ENCODE measurements at places on chromosomes 13 and 19.

DNA sequence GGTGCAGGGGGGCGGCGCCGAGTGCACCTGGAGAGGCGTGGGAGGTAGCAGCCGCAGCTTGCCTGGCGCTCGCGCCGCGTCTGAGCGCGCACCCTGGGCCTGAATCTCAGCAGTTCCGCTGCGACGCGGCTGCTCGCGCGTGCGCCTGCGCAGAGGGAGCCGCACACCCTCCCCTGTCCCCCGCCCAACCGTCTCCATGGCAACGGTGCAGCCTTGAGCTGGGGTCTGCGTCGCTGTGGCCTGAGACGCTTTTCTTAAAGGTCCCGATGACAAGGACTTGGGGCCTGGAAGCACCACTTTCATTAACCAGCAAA lies at the start of gene PNMA8B:
Gene PNMA8B (minus strand): TSS at position 82 of the 314 bp plus-strand sequence. CDS start 402 bp downstream, outside the sequence.
- peak; percentile 81 for DNase-seq

GRCh38 chr19:3879656-3880055 lies 829 bp upstream of the ATCAY start:
- DNase-seq, result no peak

- no peak for DNase-seq
Measured at GRCh38 chr19:5690955-5691821, 1.1 kb downstream of the RPL36 start.

DNA sequence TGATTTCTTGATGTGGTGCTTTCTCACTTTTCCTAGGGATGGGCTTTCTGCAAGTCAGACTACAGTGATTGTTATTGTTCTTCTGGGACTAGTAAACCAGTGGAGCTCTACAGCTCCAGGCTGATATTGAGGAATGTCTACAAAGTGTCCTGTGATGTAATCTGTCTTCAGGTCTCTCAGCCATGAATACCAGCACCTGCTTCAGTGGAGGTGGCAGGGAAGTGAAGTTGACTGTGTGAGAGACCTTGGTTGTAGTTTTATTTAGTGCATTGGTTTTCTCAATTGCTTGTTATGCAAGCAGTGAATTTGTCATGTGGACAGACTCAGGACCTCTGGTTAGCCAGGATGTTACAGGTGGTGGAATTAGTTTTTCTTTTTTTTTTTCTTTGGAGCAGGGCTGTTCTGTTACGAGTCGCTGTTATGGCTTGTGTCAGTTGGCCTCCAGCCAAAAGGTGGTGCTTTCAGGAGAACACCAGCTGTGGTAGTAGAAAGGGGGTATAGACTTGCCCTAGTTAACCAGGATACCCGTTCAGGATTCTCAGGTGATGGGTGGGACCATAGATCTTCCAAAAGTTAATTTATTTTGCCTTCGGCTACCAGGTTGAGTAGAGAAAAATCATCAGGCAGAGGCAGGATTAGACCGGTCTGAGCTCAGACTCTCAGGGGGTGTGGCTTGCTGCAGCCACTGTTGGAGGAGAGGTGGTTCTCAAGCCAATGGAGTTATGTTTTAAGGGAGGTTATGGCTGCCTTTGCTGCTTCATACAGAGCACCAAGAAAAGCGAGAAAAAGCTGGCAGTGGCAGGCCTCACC lies 11.9 kb upstream of the ZNF675 start:
- DNase-seq, result peak; percentile 54

DNA sequence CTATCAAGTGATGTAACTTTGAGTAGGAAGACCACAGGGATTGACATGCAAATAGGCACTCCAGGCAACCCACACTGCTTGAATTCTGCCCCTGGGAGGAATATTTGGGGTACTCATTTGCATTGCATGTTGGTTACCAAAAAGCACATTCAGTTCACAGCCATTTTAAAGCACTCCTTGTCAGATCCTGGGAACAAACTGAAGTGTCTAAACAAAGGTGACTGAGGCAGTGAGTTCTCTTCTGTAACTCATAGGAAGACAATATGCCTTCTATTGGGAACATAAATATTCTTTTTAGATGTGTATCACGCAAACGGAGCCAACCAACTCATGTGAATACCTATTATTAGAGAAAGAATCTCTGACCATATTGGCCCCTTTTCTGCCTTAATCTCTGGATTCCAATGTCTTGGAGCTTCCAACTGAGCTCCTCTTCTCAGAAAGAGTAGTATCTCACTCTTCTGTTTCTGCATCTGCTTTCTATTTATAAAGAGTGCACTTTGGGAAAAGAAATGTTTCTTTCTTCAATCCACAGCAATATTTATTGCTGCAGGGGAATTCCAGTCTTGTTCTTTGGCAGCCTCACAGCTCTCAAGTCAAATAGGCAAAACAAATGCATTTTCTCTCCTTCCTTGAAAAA lies 125.7 kb upstream of the NBEA start:
- no peak for DNase-seq

GRCh38 chr13:99869830-99870229 lies 101.7 kb downstream of the ZIC5 start:
- no peak for DNase-seq

DNA sequence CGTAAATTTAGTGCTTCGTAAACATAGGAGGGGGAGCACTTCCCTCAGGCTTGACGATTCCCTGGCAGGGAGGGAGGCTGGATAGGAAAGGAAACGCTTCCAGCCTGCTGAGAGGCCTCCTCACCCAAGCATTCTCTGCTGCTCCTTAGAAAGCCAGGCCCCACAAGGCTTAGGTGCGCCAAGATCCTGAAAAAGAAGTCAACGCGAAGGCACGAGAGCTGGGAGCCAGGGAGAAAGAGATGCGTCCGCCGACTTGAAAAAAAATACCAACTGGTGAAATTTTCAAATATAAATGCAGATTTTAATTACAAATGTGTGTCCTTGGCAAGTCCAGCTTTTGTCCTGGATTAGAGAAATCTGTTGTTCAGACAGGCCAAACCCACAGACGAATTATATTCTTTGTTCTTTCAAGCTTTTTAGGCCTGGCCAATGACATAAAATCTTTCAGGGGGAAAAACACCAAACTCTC lies 64.0 kb downstream of the ALOX5AP start:
- no peak for DNase-seq

- DNase-seq, result peak; percentile 76
Measured at GRCh38 chr19:34172661-34173192, 423 bp downstream of the LSM14A start.

DNA sequence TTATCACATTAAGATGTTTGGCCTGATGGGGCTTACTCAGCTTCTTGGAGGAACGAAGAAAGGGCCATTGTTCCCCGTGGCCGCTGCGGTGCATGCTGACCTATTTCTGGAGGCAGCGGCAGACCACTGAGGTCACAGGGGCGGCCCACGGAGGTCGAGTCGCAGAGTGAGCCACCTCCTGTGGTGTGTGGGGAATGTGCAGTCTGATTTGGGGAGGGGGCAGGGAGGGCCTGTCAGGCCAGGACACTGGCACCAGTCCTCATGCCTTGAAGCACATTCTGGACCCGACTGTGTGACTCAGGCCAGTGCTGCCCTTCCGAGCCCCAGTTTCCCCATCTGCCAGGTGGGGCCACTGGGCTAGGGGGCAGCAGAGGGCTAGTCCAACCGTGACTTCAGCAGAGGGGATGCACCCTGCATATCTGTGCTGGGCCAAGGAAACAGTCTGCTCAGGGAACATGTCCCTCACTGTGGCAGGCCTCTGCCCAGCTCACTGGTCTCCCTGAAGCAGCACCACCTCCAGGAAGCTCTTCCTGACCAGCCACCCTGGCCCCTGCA lies 6.3 kb downstream of the SLC7A10 start:
- DNase-seq, result no peak

DNA sequence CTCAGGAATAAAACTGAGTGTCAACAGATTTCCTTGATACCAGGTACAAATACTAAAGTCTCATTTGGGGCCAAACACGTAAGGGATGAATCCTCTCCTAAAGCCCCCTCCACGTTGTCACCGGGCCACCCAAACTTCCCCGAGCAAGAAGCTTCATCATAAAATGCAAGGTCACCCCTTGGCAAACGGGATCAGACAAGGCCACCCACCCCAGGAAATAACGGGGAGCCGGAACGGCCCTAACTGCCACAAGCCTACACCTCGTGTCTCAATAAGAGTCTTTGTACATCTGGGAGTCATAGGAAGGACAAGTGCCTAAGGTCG lies 717 bp downstream of the EEF2 start:
- DNase-seq, result no peak

- peak; percentile 32 for DNase-seq
Measured at GRCh38 chr19:5035793-5036697, 67.1 kb downstream of the KDM4B start.
